ENCODE measurements at places on chromosomes 11 and 22.

- DNase-seq = no peak
These were observed 11.4 kb downstream of the UBE2L6 start for GRCh38 chr11:57556041-57556440.

GRCh38 chr22:37370306-37370979 lies 56.8 kb downstream of the ELFN2 start:
- DNase-seq = no peak

- DNase-seq = no peak
These were observed 2.1 kb downstream of the KIF18A start for GRCh38 chr11:28105869-28106268.

DNA sequence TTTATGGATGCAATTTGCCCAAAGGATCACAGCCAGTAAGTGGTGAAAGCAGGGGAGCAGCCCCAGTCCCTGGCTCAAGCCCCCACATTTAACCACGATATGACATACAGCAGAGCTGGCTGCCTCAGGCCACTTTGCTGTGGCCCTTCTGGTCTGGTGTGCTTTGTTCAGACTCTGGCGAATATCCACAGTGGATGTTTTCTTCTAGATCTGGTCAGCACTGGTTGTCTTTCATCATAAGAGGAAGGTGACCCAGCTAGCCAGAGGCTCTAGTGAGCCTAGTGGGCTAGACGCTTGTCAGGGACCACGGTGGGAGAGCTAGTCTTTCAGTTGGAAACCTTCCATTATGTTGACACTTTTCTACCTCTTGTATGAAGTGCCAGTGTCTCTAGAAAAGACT lies 42.5 kb downstream of the DGCR2 start:
- DNase-seq = no peak

DNA sequence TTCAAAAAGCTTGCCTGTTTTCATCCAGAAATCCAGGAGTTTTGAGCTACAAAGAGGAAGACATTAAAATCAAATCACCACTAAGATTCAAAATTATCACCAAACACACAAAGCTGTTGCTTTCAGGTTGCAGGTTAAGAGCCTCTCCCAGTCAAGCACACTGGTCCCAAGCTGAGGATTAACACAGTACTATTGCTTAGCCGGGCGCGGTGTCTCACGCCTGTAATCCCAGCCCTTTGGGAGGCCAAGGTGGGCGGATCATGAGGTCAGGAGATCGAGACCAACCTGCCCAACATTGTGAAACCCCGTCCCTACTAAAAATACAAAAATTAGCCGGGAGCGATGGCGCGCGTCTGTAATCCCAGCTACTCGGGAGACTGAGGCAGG lies 1165.1 kb downstream of the LRRC4C start:
- DNase-seq = no peak

DNA sequence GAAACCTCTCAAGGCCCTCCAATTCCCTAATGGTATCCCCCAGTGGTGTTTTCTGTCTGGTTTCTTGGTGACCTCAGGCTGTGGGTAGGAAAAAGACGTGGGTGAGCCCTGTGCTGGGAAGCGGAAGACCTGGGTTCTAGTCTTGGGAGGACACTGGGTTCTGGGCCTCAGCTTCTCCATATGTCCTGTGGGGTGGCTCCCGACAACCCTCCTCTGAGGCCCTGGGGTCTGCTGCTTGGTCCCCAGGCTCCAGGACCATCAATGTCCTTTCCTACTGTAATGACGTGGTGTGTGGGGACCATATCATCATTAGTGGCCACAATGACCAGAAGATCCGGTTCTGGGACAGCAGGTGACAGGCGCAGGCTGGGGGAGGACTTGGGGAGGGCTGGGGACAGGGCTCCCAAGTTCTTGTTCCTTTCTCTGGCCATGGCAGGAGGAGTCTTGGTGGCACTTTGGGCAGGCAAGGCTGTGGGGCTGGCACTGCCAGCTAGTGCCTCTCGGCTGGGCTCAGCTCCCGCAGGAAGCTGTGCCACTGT lies 12.8 kb downstream of the ATG16L2 start:
- no peak for DNase-seq

DNA sequence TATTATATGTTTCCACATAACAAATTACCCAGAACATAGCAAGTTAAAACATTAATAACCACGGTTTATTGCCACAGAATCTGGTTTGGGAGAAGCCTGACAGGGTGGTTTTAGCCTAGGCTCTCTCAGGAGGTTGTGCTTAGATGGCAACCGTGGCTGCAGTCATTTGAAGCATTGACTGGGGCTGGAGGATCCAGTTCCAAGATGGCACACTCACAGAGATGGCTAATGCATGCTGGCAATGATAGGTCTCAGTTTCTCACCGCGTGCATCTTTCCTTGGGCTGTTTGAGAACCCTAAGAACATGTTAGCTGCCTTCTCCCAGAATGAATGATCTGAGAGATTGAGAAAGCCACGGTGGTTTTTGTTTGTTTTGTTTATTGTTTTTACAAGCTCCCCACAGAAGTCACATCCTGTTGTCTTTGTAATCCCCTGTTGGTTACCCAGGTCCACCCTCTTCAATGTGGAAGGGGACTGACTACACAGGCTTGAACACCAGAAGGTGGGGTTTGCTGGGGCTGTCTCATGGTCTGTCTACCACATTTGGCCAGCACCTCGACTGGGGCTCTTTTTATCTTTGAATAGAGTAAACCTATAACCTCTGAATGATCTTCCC lies 36.6 kb upstream of the GRAMD1B start:
- no peak for DNase-seq

GRCh38 chr11:6572215-6572614 lies 31.2 kb downstream of the RRP8 start:
- DNase-seq = no peak

GRCh38 chr22:30327864-30328345 lies 1.2 kb upstream of the TBC1D10A start:
- no peak for DNase-seq

GRCh38 chr11:69957849-69958248 lies 120.3 kb upstream of the ANO1 start:
- DNase-seq = no peak

DNA sequence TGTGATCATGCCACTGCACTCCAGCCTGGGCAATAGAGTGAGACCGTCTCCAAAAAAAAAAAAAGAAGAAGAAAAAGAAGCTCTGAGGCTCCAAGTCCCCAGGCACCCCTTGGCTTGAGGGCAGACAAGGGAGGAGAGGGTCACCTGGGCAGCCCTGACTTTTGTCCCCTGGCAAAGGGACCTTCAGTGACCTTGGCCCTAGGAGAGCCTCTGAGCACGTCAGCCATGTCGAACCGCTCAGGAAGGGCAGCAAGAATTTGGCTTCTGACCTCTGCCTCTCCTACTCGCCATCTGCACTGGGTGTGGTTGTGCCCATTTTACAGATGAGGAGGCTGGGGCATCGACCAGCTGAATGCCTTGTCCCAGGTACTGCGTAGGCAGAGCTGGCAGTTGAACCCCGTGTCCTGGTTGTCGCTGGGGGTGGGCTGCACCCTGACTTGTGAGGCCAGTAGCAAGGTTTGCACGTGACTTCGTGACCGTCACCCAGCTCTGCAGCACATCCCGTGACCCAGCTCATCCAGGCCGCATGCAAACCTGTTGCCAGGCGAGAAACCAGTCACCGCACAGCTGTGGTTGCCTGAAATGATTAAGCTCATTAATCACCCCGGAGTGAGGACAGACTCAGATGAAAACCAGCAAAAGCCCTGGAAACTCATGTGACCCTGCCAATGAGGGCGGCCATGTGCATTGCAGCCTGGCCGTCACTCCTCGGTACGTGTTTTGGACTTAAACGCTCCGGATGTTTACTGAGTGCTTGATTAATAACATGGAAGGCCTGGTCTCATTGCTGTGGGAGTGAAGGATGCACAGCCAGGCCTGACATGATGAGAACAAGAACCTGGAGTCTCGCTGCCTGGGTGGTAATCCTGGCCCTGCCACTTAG lies 47.7 kb upstream of the PPP6R3 start:
- DNase-seq = no peak

DNA sequence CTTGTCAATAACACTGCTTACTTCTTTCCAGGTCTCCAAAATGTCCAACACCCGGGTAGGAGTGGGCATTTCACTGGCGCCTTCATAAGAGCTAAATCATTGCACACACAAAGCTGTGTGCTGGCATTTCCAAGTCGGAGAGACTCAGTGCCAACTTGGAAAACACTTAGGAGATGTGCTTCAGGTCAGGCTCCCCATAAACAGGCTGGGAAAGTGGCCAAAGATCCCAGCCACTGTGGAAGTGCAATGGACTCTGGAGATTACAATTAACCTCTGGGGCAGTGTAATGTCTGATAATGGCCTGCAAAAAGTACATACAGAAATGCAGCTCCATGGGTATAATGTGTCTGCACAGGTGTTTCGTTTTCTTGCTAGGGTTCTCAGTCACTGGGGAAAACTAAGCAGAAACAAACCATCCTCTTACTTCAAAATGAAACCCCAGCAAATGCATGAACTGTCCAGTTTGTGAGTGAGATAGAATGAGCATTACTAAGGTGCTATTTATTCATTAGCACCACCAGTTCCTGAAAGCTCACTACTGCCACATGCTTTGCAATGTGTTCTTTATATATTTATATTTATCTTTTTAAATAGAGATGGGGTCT lies 79.0 kb downstream of the ABTB2 start:
- DNase-seq = no peak

- DNase-seq = no peak
These were observed 9.0 kb downstream of the SPCS2 start for GRCh38 chr11:74957937-74958629.

DNA sequence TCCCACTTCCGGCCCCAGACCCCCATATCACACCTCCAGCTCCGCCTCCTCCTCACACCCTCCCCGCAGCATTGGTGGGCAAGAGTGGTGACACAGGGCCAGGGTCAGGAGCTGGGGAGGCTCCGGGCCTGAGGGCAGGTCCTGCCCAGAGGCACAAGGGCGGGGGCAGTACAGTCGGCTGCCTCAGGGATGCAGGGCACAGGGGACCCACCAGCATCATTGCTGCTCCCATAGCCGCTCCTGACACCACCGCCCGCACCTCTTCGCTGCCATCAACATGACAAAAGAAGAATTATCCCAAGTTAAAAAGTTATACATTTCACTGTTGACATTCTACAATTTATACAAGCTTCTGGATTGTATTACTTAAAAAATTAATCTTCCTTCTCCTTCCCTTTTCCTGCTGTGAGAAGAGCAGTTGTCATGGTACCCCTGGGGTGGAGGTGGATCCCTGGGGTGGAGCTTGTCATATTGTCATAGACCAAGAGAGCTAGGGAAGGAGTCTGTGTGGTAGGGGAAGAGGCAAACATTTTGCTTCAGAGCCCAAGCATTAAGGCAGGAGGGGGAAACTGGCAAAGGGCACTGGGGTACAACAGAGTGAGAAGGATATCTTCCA lies 4.1 kb downstream of the SBF2 start:
- no peak for DNase-seq

GRCh38 chr11:87092567-87092966 lies 54.8 kb downstream of the TMEM135 start:
- DNase-seq = no peak

DNA sequence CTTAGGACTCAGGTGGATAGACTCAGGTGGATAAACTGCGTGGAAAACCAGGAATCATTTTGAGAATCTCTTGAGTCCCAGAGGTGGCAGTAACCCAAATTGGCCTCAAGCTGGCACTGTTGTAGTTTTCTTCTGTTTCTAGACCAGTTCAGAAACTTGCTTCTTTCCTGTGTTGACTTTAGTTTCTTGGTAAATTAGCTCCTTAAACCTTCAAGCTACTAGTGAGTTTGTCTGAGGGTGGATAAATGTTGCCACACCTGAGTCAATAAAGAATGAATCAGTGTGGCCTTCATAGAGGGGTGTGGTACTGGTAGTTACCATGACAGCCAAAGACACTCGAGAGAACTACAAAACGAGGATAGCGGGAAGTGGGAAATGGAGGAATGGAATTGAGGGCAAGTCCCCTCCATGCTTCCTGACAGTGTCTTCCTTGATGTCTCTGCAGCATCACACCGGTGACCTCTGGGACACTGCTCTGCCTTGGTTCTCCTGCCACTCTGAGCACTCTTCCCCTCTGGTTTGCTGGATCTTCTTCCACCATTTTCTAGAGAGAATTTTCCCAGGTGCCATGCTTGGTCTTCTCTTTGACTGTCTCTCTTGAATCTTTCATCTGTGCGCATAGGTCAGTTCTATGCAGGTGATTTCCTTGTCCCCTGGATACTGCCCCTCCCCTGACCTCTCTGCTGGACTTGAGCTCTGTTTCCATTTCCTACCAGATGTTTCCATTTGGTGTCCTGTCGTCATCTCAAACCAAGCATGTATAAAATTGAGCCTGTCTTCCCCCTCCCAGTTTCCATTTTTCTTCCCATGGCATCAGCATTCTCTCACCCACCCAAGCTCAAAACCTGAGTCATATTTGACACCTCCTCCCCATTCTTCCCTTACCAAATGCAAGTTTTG lies 7.2 kb downstream of the POLD4 start:
- peak; percentile 52 for DNase-seq

GRCh38 chr11:131186629-131187101 lies 183.8 kb upstream of the NTM start:
- no peak for DNase-seq

GRCh38 chr22:28019881-28020861 lies 101.1 kb upstream of the PITPNB start:
- peak; percentile 65 for DNase-seq

DNA sequence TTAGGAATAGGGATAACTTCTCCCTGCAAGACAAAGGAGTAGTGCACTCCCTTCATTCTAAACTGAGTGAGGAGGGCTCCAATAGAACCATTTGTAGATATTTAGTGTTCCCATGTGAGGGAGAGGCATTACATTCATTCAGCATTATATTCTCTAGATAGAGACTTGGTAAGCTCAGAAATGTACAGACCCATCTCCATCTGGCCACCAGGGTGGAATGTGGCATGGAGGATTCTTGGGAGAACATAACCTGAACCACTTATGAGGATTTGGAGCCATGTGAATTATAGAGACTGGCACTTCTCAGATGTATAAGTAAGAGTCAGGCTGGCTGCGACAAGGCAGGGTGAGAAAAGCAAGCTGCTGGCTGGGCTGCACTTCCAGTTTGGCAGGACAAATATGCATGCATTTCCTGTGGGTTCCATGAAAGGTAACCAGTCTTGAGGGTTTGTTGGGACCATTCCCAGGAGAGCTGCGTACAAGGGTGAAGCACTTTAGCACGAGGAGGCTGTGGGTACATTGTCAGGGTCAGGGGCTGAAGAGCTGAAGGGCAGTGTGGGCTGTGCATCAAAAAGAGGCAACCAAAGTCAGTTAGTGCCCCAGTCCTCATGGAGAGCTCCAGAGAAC lies 9.2 kb downstream of the RRP8 start:
- DNase-seq = no peak

DNA sequence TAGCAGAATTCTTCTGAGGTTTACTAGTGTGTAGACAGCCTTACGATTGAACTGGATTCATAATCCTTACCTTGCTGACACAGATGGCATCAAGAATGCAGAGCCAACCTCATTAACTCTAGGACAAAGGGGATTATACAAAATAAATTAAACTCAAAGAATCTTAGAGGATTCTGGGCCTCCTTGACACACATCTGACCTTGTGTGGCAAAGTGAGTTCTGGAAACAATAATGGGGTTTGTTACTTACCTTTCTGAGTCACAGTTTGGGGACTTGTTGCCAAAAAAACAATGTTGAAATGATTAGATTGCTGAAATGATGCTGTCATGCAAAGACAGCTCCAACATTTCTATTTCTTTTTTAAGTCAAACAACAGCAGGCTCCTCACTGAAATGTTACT lies 179.1 kb upstream of the ISX start:
- no peak for DNase-seq

All from SHP77 (cell line).